Stomach (tissue), 19 donors: ENCODE measurements at places on chromosomes 4 and X.

DNA sequence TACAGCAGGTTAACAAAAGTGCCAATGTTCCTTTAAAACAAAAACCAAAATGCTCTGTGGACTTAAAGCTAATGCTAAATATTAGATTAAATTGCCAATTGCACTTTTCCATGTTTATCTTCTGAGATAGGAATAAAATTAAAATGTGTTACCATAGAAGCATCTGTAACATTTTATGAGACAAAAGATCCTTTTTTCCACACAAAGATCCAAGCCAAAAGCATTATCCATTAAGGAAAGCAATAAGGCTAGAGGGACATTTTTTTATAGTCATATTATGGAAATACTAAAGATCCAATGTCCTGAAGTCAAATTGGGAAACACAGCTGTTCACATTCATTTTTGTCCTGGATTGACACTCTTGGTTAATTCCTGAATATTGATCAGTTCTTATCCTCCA, 73.6 kb downstream of the PALLD start:
- no peak for DNase-seq

DNA sequence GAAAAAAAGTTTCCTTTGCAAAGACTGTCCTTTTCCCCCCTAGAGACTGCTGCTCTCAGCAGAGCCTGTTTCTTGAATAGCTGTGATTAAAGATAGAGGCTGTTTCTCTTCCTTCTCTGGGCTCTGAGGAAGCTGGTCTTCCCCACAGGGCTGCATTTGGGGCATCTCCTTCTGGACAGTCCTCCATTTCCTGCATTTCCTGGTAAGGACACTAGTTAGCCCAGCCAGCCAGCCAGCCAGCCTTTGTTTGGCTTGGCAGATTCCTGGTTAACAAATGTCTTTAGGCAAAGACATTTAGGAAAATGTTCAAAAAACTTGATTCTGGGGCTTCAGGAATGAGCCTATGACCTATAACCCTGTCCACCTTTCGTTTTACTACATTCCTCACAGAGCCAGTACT, 34.0 kb upstream of the PLAC1 start:
- no peak for DNase-seq

- no peak for DNase-seq
These were observed 249.8 kb downstream of the ANTXR2 start for GRCh38 chr4:79823148-79823763.

DNA sequence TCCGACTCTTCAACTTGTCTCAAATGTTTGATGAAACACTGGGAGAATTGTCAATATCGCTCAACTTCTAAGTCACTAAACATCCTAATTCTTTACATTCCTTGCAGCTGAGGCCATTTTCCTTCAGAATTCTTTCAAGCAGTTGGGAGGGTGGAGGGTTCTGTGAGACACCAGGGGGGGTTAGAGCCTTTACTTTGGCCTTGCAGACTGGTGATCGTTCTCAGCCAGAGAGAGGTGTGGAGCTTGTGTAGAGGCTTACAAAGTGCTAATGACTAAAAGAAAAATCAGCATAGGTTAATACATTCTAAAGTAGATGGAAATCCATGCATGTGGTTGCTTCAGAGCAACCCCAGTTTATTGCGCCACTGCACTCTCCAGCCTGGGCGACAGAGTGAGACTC, 21.3 kb upstream of the SOX3 start:
- DNase-seq: no peak

DNA sequence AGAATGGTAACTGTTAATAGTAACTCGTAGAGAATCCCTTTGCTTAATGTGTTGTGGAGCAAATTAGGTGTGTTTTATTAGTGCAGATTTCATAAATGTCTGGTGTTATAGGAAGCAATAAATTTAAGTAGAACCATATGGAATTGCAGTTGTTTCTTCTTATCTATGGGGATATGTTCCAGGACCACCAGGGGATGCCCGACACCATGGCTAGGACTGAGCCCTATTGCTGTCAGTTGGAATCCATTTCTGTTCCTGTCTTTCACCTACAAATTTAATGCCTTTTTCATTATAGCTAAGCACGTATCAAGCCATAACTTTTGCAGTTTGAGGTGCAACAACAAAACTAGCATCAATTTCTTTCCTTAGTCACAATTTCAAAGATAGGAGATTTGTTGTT, 72.5 kb downstream of the DDIT4L start:
- DNase-seq: no peak

DNA sequence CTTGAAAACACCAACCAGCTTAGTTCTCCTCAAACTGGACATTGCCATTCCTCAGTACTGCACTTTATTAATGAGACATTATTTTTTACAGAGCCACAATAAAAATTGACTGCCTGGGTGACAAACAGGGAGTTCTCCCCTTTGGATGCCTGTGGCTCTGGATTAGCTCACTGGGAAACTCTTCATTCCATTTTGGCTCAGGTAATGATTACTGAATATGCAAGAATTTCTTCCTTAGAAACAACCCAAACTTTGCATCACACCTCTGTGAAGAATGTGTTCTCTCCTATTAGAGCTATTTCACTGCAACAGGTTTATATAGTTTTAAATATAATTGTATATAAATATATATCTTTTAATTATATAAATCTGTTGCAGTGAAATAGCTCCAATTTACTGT, 2065.8 kb downstream of the ARAP2 start:
- no peak for DNase-seq

DNA sequence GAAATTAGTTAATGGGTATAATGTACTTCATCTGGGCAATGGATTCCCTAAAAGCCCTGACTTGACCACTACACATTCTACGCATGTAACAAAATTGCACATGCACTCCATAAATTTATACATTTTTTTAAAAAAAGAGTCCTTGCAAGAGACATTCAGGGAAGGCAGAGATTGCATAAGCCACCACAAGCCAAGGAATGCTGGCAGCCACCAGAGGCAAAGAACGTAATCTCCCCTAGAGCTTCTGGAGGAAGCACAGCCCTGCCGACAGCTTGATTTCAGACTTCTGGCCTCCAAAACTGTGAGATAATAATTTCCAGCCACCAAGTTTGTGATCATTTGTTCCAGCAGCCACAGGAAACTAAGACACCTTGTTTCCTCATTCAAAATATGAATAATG, 185.6 kb upstream of the GALNT7 start:
- DNase-seq: no peak

GRCh38 chr4:80128941-80129340, 55.9 kb upstream of the ANTXR2 start:
- no peak for DNase-seq

DNA sequence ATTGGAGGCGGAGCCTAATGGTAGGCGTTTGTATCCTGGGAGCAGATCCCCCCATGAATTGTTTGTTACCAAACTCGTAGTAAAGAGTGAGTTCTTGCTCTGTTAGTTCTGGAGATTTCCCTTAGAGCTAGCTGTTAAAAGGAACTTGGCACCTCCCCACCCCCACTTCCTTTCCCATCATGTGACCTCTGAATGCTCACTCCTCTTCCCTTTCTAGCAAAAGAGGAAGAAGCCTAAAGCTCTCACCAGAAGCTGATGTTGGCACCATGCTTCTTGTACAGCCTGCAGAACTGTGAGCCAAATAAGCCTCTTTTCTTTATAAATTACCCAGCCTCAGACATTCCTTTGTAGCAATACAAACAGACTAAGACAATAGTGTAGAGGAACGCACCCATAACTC, 13.8 kb upstream of the ATOH1 start:
- peak; percentile 27 for DNase-seq

- peak; percentile 43 for DNase-seq
These were observed 371.3 kb downstream of the FBXW7 start for GRCh38 chr4:152164561-152164960.

GRCh38 chrX:97229318-97229717, 345.6 kb downstream of the RPA4 start:
- DNase-seq: no peak

- DNase-seq: no peak
These were observed 127.5 kb upstream of the AFF2 start for GRCh38 chrX:148372925-148373324.

GRCh38 chr4:104727643-104728042, 232.9 kb upstream of the CXXC4 start:
- DNase-seq: no peak

DNA sequence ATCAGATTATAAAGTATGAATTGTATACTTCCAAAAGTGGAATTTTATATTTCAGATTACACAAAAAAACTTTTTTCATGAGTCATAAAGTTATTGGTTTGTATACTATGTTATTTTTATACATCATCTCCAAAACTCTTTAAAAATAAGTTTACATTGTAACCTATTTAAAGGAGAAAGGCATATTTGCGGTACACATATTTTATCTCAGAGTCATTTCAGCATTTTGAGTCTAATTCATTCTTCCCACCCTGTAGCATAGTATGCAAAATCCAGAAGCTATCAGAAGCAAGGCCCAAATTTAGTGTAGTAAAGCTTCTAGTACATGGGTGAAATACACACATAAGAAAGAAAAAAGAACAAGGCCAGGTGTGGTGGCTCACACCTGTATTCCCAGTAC, 80.3 kb downstream of the AWAT2 start:
- no peak for DNase-seq

GRCh38 chr4:137156807-137157206, 375.5 kb downstream of the PCDH18 start:
- DNase-seq: no peak

DNA sequence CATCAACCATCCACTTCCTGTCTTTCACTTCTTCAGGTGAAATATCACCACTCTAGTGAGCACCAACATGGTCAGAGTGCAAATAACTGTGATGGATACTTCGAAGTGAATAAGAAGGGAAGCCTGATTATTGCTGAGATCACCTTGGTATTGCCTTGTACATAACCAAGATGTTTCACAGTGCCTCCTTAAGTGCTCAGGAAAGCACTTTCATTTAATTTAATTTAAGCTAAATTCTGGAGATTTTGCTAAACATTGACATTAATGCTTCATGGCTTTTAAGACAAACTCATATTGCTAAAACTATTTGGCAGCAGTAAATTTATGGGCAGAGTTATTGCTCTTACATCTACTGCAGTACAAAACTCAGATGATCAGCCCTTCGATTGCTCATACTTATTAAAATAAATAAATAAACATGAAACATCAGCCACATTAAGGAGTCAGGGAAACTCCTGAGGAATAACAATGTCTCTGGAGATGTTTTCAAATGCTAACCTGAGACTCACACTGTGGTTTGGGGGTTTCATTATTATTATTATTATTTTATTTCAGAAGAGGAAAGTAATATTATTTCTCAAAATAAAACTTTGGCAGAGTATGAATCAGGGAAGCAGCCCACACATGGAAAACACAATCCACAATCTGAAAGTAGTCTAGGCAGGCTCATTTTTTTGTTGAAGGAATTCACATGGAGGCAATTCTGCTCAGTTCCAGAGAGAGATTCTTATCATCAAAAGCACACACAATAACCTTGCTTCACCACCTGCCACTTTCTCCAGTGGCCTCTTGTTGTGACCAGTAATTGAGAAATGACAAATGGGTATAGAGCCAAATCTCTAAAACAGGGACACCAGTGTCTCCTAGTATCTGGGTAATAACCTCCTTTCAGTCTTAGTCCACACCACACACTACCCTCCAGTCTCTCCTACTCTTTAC, 344.2 kb downstream of the MAPK10 start:
- DNase-seq: no peak

DNA sequence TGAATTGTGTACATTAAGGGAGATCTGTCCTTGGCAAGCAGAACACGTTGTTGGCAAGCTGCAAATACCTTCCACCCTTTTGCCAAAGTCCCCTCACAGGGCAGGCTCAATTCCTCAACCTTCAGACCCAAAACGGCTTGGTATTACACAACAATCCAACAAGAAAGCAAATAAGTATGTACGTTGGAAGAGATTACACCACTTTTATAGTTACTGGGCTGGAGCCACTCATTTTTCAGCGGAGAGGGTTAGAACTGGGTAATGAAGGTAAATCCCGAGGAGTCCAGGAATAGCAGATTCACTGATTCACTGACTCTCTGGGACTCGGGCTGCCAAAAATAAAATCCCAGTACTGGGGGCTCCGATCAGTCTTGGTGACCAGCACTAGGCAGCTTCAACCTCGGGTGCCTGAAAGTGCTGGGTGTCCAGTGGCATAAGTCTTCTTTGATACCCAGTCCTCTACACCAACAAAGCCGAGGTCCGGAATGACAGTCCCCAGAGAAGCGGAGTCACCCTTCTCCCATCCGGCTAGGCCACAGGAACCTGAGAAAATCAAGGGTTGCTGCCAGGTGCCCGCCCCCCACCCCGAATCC, 587 bp downstream of the TIMM8A start:
- DNase-seq: peak; percentile 6

- DNase-seq: no peak
These were observed 7.5 kb upstream of the HAUS7 start for GRCh38 chrX:153477901-153478300.

DNA sequence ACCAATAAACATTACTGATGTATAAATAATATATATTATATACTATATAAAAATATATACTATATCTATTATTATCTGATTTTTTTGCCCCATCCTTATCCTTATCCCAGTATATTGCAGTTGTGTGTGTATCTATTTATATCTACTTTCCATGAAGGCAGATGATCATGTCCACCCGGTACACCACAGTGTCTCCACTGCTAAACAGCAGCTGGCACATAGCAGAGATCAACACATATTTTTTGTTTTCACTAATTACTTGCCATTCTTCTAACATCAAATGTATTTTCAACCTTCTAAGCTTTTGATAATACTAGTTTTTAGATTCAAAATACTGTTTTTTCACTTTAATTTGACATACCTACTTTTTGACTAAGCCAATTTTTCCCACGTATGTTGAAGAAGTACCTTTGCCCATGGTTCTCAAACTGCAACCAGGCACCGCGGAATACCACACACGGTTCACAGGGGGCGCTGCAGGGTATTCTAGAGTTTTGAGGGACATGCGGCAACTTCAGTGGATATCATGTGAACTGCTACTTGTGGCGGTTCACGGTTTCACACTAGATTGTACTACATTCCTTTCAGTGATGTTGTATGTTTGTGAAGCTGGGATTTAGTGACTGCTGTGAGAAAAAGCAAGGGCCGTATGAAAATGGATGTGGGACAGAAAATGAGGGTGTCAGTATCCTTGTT, 182.5 kb upstream of the NPY2R start:
- peak; percentile 63 for DNase-seq

DNA sequence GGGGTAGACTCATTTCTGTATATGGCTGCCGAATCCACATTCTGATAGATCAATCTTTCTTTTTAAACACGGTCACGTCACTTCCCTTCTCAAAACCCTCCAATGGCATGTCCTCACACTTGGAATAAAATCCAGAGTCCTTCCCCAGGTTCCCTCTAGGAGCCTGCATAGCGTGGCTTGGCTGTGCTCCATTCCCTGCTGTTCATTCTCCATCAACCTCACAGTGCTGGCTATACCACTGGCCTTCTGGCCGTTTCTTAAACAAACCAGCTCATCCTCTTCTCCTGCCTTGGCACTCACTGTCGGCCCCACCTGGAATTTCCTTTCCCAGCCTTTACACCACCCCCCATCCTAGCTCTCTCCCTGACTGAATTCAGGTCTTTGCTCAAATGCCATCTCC, 77.1 kb downstream of the RBM47 start:
- no peak for DNase-seq

GRCh38 chr4:78660559-78660958, 109.0 kb downstream of the ANXA3 start:
- DNase-seq: no peak
